ENCODE measurements at places on chromosomes 2 and 18.

GRCh38 chr2:238908960-238909951 is 61.4 kb downstream of the TWIST2 start:
- no peak for DNase-seq

DNA sequence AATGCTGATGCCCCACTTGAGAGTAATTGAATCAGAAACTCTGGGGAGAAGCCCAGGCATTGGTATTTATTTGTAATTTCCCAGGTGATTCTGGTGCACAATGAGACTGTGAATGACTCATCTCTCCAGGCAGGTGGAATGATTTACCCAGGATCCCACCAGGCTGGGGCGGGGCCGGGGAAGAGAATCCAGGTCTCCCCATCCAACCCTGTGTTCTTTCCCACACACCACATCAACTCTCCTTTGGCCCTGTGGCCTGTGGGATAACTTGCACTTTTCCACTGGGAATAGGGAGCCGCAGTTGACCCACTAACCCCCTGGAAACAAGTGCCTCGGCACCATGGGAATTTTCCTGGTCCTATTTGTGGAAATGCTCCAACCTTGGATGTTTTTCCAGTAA is 409.8 kb downstream of the ZNF521 start:
- DNase-seq: no peak

DNA sequence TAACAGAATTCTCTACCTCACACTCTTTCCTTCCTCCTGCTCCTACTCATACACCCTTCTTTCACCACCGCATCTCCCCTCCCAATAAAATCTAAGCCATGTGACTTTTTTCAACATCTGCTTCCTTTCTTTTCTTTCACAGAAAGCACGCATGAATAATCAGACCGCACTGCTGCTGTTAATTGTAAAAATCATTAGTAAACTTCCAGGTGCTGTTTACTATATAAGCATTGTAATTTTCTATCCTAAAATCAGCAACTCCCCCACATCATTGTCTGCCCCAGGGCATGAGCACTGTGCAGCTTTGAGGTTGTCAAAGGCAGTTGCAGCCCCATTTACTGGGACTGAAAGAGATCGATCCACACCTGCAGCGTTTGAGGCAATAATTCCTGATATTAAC is 782.6 kb upstream of the ID2 start:
- DNase-seq: no peak

GRCh38 chr2:143230506-143231253 is 101.5 kb downstream of the ARHGAP15 start:
- no peak for DNase-seq

- DNase-seq: no peak
Observed at GRCh38 chr2:160390544-160391455, 102.8 kb downstream of the RBMS1 start.

DNA sequence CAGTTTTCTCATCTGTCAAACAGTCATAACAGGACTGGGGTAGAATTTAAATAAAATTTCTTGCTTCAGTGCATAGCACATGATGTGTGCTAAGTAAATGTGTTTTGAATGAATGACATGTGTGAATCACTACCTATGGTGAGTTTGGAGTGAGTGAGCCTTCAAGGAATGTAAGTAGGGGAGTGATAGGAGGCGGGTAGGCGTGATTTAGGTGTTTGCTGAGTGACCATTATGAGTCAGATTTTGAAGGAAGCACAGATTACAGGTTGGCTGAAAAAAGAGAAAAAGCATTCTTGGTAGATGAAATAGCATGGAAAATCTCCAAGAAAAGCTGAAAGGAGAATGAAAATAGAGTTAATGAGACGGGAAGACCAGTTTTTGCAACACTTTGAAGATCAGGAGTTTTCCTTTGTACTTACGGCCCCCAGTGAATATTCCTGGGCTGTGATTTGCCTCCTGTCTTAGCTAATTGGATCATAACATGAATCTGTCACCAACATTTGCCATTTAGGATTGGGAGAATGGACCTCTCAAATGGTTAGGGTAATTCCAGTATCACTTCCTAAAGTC is 136.9 kb upstream of the GATA6 start:
- no peak for DNase-seq

DNA sequence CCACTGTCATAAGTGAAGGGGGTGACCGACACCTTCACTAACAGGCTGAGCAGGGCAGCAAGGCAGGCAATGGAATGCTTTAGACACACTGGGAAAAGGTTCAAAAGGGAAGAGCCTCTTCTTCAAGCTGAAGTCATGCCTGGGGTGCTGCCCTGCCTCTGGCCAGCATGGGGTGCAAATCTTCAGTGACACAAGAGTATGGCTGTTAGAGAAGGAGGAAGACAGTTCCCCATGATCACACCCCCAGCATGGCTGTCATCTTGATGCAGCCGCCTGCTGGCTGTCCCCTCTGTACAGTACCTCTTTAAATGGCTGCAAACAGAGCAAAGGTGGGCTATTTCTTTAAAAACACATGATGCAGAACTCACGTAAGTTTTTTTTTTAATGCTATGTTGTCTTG is 71.9 kb downstream of the INPP4A start:
- DNase-seq: no peak

GRCh38 chr2:74436848-74437695 is 4.7 kb downstream of the RTKN start:
- DNase-seq: no peak

DNA sequence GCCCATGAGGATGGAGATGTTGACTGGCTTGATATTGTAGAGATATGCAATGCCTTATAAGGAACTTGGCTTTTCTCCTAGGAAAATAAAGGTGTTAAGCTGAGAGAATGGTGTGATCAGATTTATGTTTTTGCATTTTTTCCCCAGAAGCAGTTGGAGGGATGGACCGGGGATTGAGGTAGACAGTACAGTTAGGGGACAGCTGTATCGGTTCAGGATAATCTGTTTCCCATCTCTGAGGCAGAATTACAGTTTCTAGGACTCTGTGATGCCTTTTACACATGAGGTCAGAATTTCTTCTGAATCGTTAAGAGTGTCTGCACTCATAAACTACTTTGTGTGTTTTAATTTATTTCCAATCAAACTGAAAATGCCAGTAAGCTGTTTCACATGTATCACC is 261.5 kb downstream of the CYRIA start:
- DNase-seq: no peak

DNA sequence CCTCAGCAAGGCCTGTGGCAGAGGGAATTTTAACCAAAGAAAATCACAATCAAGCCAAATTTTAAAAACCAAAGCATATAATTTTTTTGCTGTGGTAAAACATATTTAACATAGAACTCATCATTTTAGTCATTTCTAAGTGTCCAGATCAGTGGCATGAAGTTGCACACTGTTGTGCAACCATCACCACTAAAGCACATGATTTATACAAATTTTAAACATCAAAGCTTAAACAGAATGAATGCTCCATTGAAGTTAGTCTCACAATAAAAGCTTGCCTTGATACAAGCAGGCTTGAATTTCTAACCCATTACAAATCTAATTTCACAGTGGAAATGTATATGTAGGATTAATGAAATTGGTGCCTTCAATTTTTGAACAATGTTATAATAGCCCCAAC is 31.2 kb downstream of the FTCDNL1 start:
- no peak for DNase-seq

DNA sequence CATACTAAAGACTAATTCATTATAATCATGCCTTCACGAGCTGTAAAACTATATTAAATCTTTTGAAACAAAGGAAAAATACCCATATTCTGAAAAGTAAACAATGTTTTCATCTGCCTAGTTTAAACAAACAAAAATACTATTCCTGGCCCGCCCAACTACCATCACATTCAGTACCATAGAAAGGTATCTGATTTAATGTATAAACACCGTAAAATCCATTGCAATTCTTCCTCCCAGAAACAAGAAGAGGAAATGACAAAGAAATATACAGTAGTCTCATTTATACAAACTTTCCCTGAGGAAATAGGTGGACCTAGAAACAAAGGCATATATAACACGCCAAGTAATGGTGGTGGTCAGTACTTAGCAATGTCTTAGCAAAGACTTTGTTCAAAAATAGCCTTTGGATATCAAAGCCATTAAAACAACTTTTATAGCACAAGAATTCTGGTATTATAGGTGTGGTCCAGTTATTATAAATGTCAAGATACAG is 71.2 kb downstream of the COBLL1 start:
- no peak for DNase-seq

GRCh38 chr2:10923008-10923375 is 11.3 kb downstream of the KCNF1 start:
- DNase-seq: no peak

DNA sequence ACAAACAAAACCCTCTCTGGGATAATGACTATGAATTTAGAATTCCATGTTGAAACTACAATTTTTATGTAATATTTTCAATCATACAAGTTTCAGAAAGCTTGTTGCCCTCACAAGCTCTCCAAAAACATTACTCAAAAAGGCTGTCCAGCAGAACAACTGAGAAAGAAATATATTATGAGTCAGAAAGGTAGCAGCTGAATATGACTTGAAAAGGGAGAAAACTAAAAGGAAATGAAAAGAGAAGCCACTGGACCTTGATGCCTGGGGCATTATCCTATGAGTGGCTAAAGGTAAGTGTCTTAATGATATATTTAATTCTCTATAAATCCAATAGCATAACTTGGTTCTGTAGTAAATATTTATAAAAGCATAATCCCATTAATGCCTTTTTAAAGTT is 61.8 kb downstream of the NXPH2 start:
- no peak for DNase-seq

DNA sequence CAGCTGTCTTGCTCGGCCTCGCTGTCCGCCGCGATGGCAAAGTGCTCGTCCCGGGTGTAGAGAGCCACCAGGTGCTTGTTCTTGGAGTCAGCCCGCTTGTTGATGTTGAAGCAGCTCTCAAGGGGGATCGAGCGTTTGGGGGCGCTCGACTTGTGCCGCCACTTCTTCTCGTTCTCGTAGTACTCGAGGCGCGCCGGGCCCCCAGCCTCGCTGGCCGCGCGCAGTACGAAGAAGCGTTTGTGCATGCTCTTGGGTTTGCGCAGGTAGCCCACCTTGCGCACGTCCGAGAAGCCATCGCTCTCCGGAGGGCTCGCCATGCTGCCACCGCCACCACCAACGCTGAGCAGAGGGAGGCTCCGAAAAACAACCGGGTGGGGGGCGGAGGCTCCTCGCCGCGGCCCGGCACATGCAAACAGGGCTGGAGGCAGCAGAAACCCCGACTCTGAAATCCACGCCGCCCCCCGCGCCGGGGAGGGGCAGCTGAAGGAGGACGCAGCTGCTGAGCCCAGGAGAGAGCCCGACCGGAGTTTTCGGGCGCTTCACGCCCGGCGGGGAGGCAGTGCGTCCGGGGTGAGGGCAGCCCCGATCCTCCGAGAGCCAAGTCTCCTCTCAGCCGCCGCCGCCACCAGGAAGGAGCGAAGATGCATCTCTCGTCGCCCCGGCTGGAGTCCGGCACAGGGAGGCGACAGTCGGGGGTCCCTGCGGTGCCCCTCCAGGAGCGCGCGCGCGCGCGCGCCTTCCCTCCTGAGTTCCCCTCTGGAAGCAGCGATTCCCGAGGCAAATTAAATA is 1.0 kb downstream of the IRS1 start:
- DNase-seq: no peak

GRCh38 chr2:179950391-179950790 is 56.7 kb downstream of the CWC22 start:
- no peak for DNase-seq

GRCh38 chr2:8835279-8835678 is 2.1 kb downstream of the KIDINS220 start:
- no peak for DNase-seq

- no peak for DNase-seq
Observed at GRCh38 chr2:168601741-168602140, 145.7 kb downstream of the CERS6 start.

GRCh38 chr2:73031725-73032701 is 39.5 kb downstream of the SFXN5 start:
- no peak for DNase-seq

GRCh38 chr18:79305911-79306310 is 89.8 kb upstream of the NFATC1 start:
- DNase-seq: no peak

GRCh38 chr2:226618875-226619605 is 180.6 kb downstream of the IRS1 start:
- DNase-seq: no peak

DNA sequence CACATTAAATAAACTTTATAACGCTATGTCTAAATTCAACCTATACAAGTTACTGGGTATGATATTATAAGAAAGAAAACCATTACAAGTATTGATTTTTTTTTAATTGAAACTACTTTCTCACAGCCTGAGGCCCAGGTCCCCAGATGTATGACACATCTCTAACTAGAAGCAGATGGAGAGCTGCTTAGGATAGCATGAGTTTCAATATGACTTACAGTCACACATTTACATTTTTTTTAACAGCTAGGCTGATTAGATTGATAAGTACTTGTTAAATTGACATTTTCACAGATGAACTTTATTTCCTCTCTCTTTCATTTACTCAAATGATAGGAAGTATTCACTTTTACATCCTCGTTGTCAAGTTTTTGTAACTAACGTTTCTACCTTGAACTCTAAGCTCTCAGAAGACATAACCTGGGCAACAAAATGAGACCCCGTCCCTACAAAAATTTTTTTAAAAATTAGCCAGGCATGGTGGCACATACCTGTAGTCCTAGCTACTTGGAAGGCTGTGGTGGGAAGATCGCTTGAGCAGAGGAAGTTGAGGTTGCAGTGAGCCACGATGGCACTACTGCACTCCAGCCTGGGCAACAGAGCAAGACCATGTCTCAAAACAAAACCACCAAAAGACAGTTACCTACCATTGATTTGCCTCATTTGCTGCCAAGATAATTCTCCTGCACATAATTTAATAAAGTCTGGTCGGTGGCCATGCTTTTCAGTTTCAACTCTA is 52.4 kb downstream of the STK39 start:
- no peak for DNase-seq

DNA sequence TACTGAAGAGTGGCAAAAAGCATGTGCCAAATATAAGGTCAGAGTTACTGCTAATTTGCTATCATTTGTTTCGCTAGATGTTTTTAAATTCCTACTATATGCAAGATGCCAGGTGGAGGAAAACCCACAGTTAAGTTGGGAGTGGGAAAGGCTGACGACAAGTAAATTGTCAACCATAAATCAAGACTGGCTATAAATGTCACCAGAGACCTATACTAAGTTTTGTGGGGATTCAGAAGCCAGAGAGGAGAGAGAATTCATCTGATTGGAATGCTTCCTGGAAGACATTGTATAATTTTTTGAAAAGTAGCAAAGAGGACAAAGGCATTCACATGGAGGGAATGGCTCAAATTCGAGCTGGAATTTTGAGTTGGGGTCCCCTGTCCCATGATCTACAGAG is 64.3 kb downstream of the CFAP221 start:
- no peak for DNase-seq

Measured in NCI-H2029 (cell line).